ENCODE measurements at places on chromosomes 12 and 14.

GRCh38 chr12:100706033-100706432 is 88.5 kb upstream of the ANO4 start:
- peak; percentile 76 for DNase-seq

GRCh38 chr12:130707571-130707891 is 8.6 kb downstream of the RIMBP2 start:
- DNase-seq: no peak

- DNase-seq: no peak
Observed at GRCh38 chr12:104294927-104295668, 8.4 kb upstream of the EID3 start.

DNA sequence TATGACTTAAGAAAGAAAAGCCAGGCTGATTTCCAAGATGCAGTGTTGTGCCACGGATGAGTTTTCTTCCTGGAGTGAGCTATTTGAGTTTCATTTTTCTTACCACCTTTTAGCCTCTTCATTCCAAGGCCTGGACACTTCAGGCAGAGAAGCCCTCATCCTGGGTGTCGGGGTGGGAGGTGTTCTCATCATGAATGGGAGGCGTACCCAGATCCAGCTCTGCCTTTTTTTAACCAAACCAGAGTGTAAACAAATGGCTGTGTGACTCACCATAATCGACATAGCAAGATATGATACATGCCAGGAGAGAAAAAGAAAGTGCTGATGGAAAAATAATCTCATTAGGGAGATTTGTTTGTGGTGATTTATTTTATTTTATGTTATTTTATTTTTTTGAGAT is 79.9 kb downstream of the ARF6 start:
- no peak for DNase-seq

GRCh38 chr14:90677484-90678050 is 138.7 kb downstream of the TTC7B start:
- no peak for DNase-seq

- no peak for DNase-seq
Observed at GRCh38 chr14:61328626-61329262, 7.4 kb downstream of the PRKCH start.

DNA sequence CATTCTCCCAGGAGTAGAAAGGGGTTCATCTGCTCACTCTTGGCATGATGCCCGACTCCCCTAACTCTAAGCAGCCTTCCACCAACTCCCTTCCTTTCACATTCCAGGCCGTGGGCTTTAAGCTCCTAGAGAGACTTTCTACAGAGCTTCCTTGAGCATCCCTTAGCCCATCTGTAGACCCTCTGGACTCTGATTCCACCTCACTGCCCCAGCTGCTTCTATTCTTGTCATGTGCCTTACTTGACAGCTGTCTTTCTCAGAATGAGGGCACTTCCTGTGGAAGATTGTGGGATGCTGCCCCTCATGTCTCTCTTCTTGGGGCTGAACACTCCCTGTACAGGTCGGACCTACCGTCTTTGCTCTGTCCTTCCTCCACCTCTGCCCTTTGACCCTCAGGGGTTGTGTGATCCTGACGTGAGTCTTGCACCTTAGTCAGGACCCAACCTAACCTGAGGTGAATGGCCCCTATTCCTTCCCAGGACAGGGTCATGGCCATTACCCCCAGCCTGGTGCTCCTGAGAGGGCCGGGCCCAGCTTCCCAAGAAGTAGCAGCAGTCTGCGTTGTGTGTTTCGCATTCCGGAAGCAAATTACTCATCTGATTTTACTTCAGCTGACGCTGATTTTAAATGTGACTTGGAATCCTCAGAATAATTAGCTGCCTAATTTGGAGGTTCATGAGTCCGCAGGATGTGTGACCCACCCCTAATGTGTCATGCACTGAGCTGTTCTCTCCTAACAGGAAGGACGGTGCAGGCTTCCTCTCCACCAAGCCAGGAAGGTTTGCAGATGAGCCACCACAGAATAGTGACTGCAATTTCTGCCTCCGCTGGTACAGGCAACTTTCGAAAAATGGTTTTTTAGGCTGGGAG is 2.7 kb upstream of the GALNT6 start:
- DNase-seq: peak; percentile 55

DNA sequence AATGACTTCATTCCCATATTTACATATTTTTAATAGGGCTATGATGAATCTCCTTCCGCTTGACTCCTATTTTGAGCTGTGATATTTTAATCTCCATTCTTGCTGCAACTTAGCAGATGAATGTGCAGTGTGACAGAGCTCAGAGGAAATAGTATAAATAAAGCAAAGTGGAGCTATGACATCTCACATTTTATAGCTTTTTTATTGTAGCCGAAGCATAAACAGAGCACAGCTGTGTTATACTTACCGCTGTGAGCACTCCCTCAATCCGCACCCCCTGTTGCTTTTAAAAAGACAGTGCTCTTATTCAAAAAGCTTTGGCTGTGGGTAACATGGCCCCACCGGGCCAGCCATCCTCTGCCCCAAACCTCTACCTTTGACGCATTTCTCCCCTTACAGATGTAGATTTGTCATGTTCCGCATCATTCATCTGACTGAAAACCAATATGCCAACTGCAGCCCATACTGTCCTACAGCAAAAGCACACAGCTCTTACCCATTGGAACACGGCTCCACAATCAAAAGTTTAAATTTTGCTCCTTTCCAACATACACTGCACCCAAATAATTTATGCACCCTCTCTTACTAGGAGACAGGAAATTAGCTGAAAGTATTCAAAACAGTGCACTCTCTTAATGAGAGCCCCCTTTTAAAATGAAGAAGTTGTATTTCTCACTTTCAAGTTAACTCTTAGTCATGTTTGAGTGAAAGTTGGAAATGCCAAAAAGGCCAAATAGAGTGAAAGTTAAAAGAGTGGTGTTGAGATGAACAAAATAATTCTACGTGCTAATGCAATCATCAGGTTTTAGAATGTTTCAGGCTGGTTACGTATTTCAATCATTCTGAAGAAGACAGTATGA is 429.3 kb upstream of the SOX5 start:
- DNase-seq: no peak

GRCh38 chr12:75852143-75852542 is 179.4 kb downstream of the PHLDA1 start:
- DNase-seq: peak; percentile 38

GRCh38 chr12:4762773-4763172 is 42.6 kb downstream of the GALNT8 start:
- DNase-seq: no peak

GRCh38 chr14:76926521-76927251 is 100.5 kb downstream of the LRRC74A start:
- no peak for DNase-seq

DNA sequence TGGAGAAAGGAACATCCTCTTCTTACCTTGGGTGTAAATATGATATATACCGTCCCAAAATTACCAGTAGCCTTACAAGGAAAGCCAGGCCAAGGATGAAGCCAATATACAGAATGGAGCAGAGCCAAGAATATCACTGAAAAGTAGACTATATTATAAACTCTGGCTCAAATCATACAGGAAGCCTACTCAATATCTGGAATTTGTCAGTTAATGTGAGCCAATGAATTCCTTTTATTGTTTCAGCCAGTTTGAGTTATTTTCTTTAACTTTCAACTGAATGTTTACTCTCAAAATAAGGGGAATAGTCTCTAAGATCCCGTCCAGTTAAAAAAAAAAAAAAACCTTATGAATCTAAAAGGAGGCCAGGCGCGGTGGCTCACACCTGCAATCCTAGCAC is 9.8 kb upstream of the DENND5B start:
- DNase-seq: no peak

DNA sequence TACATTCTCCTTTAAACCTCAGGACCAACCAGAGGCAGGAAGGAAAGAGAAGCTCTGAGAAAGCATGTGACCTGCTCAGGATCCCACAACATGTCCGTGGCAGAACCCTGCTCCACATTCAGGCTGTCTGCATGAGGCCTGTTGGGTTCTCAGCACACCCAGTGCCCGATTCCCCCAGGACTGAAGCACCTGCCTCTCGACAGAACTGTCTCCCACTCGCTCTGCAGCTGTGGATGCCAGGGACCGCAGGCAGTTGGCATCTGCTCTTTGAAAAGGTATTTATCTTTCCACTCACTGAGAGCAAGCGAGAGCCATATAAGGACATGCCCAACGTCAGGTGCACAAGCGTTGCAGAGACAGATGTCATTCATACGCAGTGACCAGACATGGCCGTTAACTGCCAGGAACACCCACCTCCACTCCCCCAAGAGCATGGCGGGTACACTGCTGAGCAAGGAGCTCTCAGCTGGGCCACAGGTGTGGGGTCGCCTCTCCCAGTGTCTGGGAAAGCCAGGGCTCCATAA is 18.9 kb downstream of the PITPNM2 start:
- no peak for DNase-seq

Measured in epithelial cell of proximal tubule (primary cell).